Ecto neural progenitor cell (in vitro differentiated cells): ENCODE measurements at places on chromosomes 3 and 15.

- peak; percentile 66 for DNase-seq
Measured at GRCh38 chr3:48695393-48695753, 9.7 kb upstream of the NCKIPSD start.

GRCh38 chr3:51568036-51568435 lies 29.5 kb downstream of the RAD54L2 start:
- DNase-seq, result no peak

GRCh38 chr3:152621967-152622810 lies 212.7 kb upstream of the P2RY1 start:
- no peak for DNase-seq

DNA sequence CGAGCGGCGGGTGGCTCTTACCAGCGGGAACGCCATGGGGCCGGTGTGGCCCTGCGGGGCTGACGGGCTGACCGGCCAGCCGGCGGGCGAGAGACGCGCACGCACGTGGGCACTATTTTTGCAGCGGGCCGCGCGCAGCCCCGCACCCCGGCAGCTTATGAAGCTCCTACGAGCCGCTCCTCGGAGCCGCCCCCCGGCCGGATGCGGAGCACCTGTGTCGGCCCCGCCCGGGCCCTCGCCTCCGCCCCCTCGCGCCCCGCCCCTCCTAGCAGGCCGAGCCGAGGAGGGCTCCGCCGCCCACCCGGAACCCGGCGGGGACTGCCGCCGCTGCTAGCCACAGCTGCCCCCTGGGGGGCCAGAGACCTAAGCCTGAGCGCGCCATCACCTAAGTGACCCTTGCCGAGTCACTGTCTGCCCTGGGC lies 683 bp upstream of the CPEB1 start:
- DNase-seq, result no peak

DNA sequence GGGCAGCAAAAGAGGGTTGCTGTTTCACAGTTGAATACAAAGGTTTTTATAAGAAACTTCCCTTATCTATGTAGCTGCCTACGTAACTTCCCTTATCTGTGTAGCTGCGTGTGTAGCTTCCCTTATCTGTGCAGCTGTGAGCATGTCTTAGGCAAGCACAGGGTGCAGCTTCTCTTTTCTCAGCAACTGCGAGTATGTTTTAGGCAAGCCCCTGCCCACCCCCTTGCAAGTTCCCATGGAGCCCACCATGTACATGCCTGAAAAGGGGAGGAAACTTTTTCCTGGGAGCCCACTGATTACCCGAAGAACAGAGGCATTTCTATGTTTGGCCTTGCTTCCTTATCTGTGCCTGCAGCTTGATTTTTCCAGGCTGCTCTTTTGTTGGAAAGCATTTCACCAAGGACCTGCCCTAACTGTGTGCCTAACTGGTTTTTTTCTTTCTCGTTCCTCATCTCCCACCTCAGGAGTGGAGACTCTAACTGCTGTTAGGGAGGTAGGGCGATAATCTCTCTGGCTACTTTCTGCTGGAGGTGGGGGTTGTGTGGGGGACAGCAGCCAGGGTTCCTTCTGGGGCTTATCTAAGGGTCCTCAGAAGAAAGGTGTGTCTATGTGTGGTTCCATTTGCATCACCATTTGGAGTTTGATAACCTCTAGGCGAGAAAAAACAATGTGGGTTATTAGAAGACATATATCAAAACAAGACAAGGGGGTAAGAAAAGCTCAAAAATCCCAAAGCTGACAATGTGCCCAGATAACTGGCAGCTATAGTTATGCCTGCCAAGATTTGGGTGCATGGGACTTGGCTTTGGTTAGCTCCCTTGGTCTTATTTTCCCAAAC lies 26.0 kb downstream of the SORD start:
- DNase-seq, result no peak

GRCh38 chr3:52527039-52527731 lies 6.5 kb downstream of the NT5DC2 start:
- no peak for DNase-seq

DNA sequence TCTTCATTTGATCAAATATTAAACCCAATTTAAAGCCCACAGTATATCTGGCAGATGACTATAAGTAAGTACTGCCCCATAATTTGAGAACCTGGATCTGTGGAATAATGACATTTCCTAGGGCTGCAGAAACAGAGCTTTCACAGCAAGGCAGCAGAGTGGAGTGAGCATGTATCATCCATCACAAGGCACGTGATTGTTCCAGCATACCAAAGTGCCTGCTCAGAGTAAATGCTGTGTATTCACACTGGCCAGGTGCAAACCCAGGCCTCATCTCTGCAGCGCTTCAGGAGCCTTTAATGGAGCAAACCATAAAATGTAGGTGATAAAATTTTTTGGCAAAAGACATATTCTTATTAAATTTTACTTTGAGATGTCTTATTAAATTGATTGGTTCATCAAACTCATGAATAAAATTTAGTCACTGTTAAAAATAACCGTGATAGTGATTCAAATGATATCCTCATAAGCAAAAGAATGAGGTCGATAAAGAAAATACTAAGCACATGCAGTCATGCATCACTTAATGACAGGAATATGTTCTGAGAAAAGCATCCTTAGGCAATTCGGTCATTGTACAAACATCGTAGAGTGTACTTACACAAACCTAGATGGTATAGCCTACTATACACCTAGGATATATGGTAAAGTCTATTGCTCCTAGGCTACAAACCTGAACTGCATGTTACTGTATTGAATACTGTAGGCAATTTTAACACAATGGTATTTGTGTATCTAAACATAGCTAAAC lies 99.3 kb upstream of the SLC24A5 start:
- DNase-seq, result no peak

- no peak for DNase-seq
Measured at GRCh38 chr15:80326270-80326669, 74.3 kb upstream of the CTXND1 start.

GRCh38 chr15:74543043-74543422 lies 2.0 kb downstream of the ARID3B start:
- DNase-seq, result no peak

DNA sequence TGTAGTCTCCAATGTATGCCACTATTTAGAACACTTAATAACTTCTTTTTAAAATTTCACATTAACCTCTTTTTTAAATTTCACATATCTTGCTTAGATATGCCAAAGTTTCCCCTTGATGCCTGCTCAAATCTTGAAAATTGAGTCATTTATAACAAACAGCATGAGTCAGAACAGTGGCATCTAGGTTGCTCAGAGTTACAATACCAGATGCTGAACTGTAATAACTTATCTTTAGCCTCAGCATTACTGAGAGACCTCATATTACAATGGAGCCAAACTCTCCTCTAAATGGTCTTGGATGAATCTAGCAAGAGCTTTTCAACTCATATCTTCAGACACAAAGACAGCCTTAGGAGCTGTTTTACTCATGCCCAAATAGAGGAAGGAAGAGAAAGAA lies 439.3 kb upstream of the ARPP21 start:
- DNase-seq, result no peak

GRCh38 chr15:59150185-59150584 lies 45.2 kb downstream of the CCNB2 start:
- no peak for DNase-seq

DNA sequence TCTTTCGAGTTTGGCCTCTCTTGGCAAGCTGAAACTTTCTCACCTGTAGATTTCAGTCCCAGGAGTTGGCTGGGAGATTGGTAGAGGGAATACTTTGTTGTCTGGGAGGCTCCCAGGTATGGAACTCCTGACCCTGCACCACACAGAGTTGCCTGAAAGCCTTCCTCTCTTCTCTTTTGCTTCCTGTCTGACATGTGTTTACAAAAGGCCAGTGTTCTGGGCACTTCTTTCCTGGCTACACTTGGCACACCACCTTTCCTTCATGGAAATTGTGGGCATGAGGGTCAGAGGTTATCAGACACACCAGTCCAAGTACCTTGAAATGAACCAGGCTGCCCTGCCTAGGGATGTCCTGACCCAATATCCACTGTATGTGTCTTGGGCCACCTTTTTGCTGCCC lies 123.7 kb downstream of the ABHD5 start:
- DNase-seq, result no peak

DNA sequence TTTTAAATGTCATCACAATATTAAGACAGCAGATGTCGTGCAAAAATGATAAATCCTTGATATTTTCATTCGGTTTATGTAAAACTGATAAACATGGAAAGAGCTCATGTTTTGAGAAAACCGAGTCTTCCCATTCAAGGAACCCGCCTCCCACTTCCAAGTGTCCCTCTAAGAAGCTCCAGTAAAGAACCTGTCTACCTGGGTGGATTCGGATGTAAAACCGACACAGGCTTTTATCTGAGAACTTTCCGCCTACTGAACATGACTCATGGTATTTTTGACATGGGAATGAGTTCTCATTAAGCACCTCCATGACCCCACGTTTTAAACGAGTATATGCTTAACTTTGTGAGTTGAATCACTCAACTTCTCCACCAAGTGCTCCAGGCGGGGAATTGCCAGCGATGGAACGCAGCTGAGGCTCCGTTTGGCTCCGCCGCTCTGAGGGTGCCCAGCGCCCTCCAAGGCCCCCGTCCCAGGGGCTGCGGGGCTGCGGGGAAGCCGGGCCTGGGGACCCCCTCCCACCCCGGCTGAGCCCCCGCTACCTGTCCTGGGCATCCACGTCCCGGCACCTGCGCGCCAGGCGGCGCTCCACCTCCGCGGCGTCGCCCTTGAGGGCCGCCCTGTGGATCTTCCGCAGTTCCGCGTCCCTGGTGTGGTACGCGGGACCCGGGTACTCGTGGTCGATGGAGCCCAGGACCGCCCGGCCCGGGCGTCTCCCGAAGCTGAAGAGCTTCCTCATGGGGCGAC lies 119.9 kb downstream of the LMLN start:
- DNase-seq, result no peak

DNA sequence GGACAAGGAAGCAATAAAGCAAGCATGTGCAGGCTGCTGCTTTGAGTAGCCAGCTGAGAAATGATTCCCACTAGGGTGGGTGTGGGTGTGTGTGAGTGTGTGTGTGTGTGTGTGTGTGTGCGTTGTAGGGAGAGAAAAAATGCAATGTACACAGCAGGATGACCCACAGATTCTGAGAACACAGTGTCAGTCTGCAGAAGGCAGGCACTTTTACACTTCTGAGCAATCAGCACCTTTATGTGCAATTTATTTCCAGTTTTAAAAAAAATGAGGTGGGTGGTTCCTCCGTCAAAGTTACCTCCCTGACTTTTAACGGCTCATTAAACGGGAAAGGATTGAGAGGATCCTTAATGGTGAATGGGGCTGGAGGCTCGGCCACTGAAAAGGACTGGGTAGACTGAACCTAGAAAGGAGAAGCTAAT lies 38.5 kb upstream of the LIPC start:
- no peak for DNase-seq

DNA sequence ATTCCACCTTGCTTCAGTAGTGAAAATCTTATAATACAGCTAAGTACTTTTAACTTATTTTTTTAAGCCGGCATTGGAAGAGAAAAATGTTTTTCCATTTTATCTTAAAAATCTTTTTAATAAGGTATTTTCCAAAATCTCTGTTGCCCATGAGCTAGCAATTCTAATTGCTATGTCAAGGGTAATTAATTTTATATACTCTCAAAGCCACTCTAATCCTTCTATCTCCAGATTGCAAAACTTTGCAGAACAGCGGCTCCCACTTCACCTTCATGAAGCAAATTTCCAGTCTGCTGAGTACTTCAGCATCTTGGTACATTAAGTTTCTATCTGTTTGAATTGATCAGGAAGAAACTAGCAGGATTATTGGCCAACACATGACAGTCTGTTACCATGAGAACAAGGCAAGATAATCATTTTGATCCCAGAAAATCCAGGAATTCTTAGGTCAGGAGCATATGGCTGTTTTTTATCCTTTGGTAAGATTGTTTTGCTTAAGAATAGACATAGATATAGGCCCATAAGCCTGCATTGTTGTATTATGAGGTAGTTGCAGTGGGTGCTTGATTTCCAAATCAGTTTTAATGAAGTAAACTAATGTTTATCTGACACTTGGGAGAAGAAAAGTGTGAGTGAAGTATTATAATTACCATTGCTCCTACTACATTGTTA lies 6.0 kb downstream of the TIPARP start:
- DNase-seq, result no peak

DNA sequence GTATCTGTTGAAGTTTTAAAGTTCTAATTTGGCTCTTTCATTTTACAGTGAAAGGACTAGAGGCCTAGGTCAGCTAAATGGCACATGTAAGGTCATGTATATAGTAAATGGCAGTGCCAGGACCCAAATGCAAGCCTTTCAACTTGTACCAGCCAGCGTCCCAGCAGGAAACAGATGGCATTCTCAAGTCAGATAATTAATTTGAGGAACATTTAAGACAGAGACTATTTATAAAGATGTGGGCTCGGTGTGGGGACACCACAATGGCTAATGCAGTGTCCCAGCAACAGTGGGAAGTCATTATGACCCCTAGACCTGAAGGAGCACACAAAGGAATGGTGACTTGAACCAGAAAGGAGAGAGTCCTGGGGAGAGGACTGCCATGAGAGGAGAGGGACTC lies 6.1 kb downstream of the MINDY4B start:
- no peak for DNase-seq

GRCh38 chr15:51751697-51752683 lies 593 bp downstream of the TMOD2 start:
- peak; percentile 67 for DNase-seq

GRCh38 chr3:195172039-195172684 lies 98.8 kb downstream of the XXYLT1 start:
- DNase-seq, result no peak

DNA sequence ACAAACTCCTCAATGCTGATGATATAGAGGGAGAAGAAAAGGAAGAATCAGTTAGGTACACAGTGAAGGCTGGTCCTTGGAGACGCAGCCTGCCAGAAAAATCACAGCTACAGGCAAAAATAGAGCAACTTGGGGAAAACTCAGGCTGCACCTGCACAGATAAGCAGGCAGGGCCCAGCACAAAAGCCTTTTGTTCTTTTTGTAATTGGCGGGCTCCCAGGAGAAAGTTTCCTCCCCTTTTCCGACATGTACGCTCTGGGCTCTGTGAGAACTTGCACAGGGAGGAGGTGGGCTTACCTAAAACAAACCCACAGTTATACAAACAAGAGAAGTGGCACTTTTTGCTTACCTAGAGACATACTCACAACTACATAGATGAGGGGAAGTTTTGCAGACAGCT lies 813.4 kb upstream of the EPHA6 start:
- peak; percentile 46 for DNase-seq

DNA sequence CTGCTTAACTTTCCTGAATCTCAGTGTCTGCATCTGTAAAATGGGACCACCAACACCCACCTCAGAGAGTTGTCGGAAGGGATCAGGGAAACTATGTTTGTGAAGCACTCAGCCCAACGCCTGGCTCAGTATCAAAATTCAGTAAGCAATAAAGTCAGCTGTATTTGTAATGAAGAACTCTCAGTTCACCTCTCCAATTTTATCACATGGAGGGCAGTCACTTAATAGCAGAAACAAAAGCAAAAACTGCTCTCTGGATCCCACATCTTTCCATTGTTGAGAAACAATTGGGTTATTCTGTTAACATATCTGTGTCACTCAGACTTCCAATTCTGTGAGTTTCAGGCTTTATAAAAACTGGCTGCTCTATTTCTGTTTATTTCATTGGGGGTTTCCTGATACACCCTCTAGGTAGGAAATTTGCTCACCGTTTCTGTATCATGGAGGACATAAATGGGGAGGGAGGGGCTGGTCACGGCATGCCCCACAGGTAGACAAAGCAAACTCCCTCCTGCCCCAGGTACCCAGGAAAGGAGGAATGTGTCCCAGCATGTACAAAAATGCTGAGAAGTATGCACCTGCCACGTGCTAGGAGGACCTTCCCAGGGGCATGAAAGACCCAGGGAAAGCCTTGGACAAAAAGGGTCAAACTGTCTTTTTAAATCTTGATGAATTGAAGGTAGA lies 81.4 kb upstream of the LMOD3 start:
- no peak for DNase-seq

- no peak for DNase-seq
Measured at GRCh38 chr3:33749546-33750210, 31.6 kb upstream of the CLASP2 start.
